ENCODE measurements at places on chromosomes 12 and 14. TPM values are rescaled to one million over a fixed set of nuclear protein-coding genes. Genes with fewer than 3 reads are reported as not detected.

GRCh38 chr12:98475565-98475908 lies 39.9 kb upstream of the TMPO start:
- no peak for DNase-seq

DNA sequence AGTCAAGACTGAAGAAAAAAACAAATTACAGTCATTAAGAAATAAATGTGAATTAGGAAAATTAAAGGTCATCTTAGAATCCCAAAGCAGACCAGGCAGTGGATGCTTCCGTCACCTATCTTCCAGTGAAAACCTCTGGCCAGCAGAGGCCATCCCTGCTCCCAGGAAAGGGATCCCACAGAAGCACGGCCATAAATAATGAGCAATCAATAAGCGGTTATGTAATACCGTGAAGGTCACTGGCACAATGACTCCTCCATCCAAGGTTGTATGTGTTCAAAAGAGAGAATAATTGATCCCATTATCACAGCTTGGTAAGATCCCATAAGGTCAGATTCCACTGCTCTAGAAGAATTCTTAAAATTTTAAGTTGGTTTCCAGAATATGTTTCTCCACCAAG lies 85.7 kb downstream of the PPP2R5E start:
- no peak for DNase-seq

- no peak for DNase-seq
These were observed 80.4 kb downstream of the VWF start for GRCh38 chr12:6044082-6044481.

GRCh38 chr14:56351861-56352260 lies 227.7 kb upstream of the TMEM260 start:
- DNase-seq, result no peak

DNA sequence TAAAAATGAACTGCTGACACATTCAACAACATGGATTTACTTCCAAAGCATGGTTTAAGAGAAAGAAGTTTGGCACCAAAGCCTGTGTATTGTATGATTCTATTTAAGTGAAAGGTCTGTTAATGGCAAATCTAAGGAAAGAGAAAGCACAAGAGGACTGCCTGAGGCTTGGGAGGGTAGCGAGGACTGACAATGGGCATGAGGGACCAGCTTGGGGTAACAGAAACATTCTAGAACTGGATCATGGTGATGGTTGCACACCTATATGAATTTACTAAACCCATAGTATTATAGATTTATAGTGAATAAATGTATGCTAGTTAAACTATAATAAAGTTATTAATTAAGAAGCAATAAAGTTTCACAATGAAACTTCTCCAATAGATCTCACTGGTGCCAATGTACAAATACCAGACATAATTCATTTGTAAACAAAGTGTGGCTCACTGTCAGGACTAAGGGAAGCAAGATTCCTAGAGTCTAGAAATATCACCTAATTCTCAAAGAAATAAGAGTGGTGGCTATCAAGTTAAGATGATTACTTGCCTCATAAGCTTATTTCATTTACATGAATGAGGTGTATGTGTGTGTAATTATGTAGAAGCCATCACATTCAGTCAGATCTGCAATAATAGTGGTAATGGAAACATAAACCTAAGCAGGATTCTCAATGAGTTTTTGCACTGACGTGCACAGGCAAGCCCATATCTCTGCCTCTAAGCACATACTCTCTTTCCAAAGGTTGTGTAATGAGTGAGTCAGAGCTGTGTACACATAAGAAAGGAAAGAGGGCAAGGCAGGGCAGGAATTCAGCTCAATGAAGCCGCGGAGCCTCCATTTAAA lies 353.4 kb downstream of the KCNH5 start:
- DNase-seq, result peak; percentile 42

DNA sequence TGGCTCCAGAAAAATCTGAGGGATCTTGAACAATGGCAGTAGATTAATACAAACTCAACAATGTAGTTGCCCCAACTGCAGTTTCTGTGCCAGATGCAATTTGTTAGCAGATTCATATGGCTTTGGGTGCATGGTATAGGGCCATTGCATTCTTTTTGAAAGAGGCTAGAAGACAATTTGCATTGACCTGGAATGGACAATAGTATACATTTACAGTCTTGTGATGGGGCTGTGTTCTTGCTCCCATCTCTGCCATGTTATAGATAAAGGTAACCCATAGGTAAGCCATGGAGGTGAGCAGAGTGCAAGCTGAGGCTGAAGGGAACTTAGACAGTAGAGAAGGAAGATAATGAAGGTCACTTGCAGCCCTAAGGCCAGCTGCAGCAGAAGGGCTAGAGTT lies 50.1 kb upstream of the DIO3 start:
- no peak for DNase-seq

DNA sequence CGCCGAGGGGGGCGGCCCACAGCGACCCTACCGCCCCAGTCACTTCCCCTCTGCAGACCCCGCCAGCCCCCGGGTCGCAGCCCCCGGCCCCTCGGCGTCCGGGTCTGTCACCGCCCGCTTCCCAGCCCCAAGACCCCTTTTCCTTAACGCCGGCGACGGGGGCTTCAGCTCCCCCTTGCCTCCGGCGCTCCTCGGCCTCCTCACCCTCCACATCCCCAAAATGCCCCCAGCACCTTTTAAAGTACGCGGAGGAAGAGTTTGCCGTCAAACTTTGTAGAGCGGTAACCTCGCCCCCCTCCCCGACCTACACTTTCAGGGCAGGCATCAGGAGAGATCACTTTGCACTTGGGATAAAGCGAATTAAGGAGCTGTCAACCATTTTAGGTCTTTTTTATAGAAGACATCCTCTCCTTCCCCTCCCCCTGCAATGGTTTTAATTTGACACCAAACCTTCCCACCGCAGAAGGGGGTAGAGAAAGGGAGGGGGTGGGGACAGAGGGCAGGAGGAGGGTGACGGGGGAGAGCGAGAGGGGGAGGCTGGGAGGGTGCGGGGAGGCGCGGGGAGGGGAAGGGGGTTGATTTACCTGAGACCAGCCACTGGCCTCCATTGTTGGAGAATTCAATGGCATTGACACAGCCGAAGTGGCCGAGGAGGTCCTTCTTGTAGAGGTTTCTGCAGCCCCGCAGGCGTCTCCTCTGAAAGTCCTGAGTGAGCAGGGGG lies 578 bp downstream of the DCAF5 start:
- peak; percentile 42 for DNase-seq

DNA sequence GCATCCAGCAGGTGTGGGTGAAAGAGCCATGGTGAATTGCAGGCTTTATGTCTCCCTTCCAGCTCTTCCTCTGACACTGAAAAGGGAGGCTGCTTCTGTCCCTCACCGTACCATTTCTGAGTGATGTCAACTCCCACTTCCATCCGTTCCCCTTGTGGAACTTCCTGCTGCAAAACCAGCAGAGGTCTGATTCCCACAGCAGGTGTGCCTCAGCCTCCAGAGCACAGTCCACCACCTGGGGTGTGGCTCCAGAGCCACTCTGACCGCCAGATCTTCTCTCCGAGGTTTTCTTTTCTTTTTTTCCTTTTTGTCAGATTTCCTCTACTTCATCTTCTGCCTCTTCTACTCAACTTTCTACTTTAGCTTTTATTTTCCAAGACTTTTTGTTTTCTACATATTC lies 62.7 kb downstream of the CDC42BPB start:
- no peak for DNase-seq

DNA sequence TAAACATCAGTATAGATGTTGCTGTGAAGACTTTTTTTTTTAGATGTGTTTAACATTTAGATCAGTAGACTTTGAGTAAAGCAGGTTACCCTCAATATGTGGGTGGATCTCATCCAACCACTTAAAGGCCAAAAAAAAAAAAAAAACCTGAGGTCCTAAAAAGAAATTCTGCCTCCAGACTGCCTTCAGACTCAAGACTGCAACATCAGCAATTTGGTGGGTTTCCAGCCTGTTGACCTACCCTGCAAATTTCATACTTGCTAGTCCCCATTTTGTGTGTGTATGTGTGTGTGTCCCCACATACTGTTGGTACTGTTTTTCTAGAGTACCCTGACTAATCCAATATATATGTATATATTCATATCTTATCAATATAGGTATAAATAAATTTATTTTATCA lies 55.6 kb downstream of the OSBPL8 start:
- no peak for DNase-seq

DNA sequence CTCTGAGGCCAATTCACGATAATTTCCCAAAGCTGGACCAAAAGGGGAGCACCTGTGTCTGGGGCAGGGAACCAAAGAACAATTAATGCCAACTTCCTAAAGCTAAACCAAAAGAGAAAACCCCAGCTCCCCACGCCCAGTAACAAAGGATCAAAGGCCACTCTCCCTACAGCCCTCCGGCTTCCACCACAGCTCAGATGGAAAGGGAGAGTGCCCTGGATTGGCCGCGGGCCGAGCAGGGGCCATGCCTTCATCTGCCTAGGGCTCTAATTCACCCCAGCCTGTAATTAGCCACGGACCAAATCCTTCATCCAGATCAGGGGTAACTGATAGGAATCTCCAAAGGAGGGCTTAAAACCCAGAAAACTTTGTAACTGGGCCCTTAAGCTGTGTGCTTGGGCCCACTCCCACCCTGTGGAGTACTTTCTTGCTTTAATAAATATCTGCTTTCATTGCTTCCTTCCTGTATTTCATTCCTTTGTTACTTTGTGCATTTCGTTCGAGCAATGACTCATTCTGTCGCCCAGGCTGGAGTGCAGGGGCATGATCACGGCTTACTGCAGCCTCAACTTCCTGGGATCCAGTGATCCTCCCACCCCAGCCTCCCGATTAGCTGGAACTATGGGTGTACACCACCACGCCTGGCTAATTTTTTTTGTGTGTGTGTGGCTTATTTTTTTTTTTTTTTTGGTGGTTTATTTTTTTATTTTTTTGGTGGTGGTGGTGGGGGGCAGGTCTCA lies 65.5 kb upstream of the PPP4R3A start:
- DNase-seq, result no peak

Gene KIF5A
- 6.1 TPM for polyA plus RNA-seq

Gene NTF3
- polyA plus RNA-seq, result 2.4 TPM

Gene MYL2
- not detected for polyA plus RNA-seq

Gene KCNA5
- polyA plus RNA-seq, result 1.3 TPM

Gene GLT1D1
- 3.2 TPM for polyA plus RNA-seq

Gene CORO1C
- polyA plus RNA-seq, result 95.3 TPM

Gene ZNF385A
- polyA plus RNA-seq, result 10.3 TPM

Gene NINJ2
- 2.9 TPM for polyA plus RNA-seq

Measured in right lung (tissue), 10 donors.